ENCODE measurements at places on chromosomes 2 and 18. TPM values are rescaled to one million over a fixed set of nuclear protein-coding genes. Genes with fewer than 3 reads are reported as not detected.

REG1B gene
- not detected for total RNA-seq

TBC1D8 gene
- 38.3 TPM for total RNA-seq

SERPINB2 gene
- total RNA-seq = not detected

GRHL1 gene
- total RNA-seq = 1.7 TPM

CROCC2 gene
- total RNA-seq = not detected

ANKAR gene
- total RNA-seq = 1.0 TPM

MYO3B gene
- total RNA-seq = not detected

MC2R gene
- not detected for total RNA-seq

KLHL14 gene
- total RNA-seq = not detected

C2orf66 gene
- 0.07 TPM for total RNA-seq

CNOT9 gene
- 50.2 TPM for total RNA-seq

DTNB gene
- 9.6 TPM for total RNA-seq

SP140L gene
- 4.1 TPM for total RNA-seq

STARD7 gene
- total RNA-seq = 106 TPM

HES6 gene
- 12.2 TPM for total RNA-seq

PSTPIP2 gene
- total RNA-seq = 0.28 TPM

SLC8A1 gene
- total RNA-seq = 0.71 TPM

TSPYL6 gene
- not detected for total RNA-seq

ALS2 gene
- total RNA-seq = 14.0 TPM

PXDN gene
- 13.8 TPM for total RNA-seq

ADRA2B gene
- total RNA-seq = 0.08 TPM

TRIB2 gene
- 0.19 TPM for total RNA-seq
